Activated T-helper 2 cell treated with anti-CD3 and anti-CD28 coated beads, Interferon-gamma antibody, Interleukin-2, Interleukin-4, amounts not matched to agents 10 μg/mL and 5 μg/mL and 100 μg/mL, durations not matched to agents 14 hours and 24 hours and 36 hours (primary cell): ENCODE measurements at places on chromosomes 1 and 21. TPM values are rescaled to one million over a fixed set of nuclear protein-coding genes. Genes with fewer than 3 reads are reported as not detected.

The ARHGAP30 gene
- 161 and 170 TPM in 2 replicates for total RNA-seq

The ABCG1 gene
- total RNA-seq = 5.7 and 8.0 TPM in 2 replicates

The SYTL1 gene
- 20.0 and 25.7 TPM in 2 replicates for total RNA-seq

The PRDM16 gene
- total RNA-seq = not detected in 2 replicates

The PKP1 gene
- total RNA-seq = not detected in 2 replicates

The OR2L13 gene
- not detected in 2 replicates for total RNA-seq

The RASAL2 gene
- total RNA-seq = 0.37 and 0.43 TPM in 2 replicates

GRCh38 chr21:40053007-40053406 lies 185.8 kb downstream of the PCP4 start:
- DNase-seq = no peak

DNA sequence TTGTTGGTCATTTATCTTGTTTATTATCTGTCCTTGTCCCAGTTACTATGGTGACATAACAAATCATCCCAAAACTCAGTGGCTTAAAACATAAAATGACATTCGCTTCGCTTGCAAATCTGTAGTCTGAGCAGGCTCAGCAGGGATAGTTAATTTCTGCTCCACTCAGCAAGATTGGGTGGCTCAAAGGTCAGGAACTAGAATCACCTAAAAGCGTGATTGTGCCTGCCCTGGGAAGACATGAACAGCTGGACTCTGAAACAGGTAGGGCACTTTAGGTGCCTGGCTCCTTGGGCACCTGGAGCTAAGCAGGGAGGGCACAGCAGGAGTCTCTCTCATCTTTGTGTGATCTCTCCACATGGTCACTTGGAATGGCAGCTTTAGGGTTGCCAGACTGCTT lies 14.7 kb upstream of the TRAF3IP3 start:
- DNase-seq = no peak

DNA sequence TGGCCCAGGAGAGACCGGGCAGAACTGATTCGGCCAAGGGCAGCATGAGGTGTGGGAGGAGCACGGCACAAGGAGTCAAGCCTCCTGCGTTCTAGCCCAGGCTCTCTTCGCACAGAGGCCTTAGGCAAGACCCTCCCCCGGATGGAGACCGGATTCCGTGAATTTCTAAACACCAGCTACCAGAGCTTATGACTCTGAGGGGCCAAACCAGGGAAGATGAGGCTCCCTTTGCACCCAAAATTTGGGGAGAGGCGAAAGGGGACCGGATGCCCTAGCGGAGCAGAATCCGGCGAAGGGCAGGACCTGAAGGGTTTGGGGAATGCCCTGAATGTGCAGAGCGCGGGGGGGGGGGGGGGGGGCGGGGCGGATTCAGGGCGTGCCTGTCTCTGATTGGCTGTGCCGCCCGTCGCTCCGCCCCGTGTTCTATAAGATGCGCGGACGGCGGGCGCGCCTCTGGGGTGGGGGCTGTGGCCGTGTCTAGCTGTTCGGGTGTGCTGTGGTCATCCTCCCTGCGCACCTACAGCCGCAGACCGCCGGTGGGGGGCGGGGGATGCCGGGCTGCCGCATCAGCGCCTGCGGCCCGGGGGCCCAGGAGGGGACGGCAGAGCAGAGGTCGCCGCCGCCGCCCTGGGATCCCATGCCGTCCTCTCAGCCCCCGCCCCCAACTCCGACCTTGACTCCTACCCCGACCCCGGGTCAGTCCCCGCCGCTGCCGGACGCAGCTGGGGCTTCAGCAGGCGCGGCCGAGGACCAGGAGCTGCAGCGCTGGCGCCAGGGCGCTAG lies at the start of gene TRNP1:
TSS of gene TRNP1 (plus strand) at position 456 of the 783 bp plus-strand sequence. CDS start at position 551, 95 bp downstream.
- peak; percentile 60 for DNase-seq

- no peak for DNase-seq
Observed at GRCh38 chr1:245026247-245026646, 128.5 kb upstream of the KIF26B start.

DNA sequence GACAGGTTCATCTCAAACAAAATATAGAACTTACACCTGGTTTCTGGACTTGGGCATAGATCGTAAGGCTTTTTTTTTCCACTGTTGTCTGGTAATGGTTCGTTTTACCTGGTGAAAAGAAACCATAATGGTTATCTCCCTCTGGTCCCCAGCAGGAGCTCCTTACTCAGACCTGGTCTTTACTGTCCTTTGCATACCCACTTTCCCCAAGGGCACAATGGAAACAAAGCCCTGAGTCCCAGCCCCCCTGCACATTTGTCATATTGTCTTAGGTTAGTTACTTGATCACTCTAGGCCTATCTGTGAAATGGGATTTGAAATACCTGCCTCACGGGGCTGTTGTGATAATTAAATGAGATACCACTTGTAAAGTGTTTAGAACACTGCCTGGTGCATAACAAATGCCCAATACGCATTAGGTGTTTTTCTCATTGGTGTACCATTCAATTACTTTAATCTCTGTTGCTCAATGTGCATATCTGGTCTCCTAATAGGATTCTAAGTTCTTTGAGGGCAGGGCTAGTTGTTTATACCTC lies 27.0 kb downstream of the SLAMF1 start:
- DNase-seq = no peak

GRCh38 chr1:1730870-1731269 lies 6.7 kb upstream of the CDK11A start:
- no peak for DNase-seq

GRCh38 chr1:32491386-32491785 lies 26.5 kb downstream of the ZBTB8B start:
- DNase-seq = no peak

DNA sequence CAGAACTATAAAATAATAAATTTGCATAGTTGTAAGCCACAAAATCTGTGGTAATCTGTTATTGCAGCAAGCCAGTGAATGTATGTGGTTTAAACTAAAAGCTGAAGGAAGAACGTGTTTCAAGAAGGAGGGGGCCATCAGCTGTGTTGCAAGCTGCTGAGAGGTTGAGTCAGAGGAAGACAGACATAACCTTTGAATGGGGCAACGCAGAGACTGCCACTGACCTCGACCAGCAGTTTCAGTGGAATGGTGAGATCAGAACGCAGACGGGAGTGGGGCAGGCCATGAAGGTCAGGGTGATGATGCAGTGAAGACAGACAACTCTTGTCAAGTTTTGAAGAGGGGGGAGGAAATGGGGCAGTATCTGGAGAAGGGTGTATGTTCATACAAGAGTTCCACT lies 23.2 kb upstream of the QSOX1 start:
- no peak for DNase-seq

GRCh38 chr21:17264182-17264581 lies 248.7 kb upstream of the CXADR start:
- no peak for DNase-seq

DNA sequence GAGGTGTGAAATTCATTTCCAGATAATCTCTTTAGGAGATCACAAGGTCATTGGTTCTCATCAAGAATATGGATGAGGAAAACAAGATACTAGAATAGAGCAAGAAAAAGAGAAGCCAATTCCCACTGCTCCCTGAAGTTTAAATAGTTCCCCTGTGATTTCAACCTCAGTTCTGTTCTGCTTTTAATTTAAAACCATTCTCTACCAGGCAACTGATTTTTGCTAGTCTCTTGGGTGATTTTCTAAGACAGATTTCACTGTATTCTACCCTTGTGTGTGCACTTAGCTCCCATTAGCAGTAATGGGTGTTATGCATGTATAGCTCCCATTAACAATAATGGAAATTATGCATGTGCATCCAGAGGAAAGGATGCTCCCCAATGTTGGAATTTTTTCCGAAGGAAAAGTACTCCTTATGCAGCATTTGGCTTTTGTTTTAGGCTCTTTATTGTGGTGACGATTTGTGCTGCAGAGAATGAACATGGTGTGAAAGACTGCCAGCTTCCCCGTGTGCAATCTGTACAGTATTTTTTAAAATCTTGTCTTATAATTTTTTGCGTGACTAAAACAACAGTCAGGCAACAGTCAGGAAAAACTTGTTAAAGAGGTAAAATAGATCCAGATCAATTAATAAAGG lies 144.0 kb upstream of the ZRANB2 start:
- no peak for DNase-seq

DNA sequence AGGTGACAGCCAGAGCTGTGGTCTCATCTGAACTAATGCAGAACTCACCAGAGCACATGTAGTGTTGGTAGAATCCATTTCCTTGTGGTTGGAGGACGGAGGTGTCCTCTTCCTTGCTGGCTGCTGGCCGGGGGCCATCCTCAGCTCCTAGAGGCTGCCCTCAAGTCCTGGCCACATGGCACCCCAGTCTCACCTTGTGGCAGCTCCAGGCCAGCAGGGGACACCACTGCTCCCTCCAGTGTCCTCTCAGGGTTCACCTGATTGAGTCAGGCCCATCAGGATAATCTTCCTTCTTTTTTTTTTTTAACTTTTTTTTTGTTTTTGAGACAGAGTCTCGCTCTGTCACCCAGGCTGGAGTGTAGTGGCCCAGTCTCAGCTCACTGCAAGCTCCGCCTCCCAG lies 2.9 kb downstream of the KCNE1 start:
- DNase-seq = no peak

GRCh38 chr1:24149866-24150233 lies 6.9 kb upstream of the IL22RA1 start:
- no peak for DNase-seq

- no peak for DNase-seq
Observed at GRCh38 chr1:41171266-41171874, 70.7 kb downstream of the SCMH1 start.

- DNase-seq = no peak
Observed at GRCh38 chr1:30039354-30040080, 683.9 kb downstream of the MATN1 start.

DNA sequence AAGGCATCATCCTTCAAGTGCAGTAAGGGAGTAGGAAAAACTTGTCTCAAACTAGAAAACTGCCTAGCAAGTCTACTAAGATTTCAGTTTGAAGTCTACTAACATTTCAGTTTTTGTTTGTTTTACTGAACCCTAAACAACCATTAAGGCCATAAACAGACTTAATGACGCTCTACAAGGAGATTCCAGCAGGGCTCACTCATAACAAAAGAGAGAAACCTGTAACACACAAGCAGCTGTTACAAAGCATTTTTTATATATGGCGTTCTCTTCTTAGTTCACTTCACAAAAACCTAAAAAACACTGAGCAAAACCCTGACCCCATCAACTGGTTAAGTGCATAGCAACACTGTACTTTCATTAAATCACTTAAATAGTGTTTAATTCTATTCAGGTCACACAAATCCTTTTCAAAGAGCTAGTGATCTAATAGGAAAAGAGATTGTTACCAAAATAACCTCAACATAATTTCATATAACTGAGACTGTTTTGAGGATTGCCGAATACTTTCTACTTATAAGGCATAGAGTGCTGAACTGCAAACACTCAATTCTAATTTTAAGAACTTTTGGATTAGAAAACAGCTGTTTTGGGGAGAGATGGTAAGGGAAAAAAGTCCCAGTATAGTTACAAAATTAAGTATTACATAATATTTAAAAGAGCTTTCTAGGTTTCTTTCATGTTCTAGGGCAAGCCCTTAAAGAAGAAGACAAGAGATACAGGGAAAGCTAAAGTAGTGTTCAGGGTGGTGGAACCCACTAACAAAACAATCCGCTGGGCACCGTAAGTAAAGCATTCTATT lies 1.4 kb downstream of the B3GALNT2 start:
- DNase-seq = no peak

DNA sequence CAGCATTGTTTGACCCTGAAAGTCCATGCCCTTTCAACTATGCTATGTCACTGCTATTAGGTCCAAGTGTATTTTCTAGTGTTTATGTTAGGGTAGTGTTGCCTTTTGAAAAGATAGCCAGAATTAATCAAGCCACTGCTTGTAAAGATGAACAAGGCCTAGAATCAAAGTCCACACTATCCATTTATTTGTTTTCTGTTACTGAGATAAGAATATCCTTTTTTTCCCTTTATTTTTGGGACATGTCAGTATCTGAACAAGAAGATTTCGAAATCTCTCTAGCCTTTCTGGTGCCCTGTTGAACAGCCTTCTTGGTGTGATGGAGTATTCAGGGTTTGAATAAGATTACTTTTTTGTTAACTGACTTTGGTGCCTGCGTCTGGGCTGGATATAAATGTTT lies 16.7 kb downstream of the UBAP2L start:
- DNase-seq = no peak
